ENCODE measurements at places on chromosomes 2 and 18. TPM values are rescaled to one million over a fixed set of nuclear protein-coding genes. Genes with fewer than 3 reads are reported as not detected.

GRCh38 chr2:26000561-26001082, 18.3 kb upstream of the KIF3C start:
- no peak for DNase-seq

DNA sequence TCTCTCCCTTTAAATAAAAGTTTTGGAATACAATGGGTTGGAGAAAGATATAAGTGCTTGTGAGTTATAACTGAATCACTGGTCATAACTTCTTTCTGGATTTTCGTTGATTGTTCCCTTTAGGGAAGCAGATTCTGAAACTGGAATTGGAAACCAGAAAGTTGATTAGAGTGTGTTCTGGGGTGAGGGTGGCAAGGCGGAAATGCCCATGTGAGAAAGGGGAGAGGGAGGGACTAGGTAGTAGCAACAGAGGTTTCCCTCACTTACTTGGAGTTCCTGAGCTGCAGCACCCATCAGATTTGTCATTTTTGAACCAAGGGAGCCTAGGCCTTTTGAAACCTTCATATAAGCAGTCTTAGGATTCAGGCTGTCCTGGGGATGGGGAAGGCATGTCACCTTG, 453.4 kb downstream of the KCNJ3 start:
- DNase-seq, result no peak

- DNase-seq, result no peak
These were observed 94.6 kb downstream of the CD8B2 start for GRCh38 chr2:106581755-106582147.

GRCh38 chr2:225056330-225057073, 14.2 kb upstream of the DOCK10 start:
- no peak for DNase-seq

- no peak for DNase-seq
These were observed 1.4 kb upstream of the GALNT13 start for GRCh38 chr2:153870308-153870707.

DNA sequence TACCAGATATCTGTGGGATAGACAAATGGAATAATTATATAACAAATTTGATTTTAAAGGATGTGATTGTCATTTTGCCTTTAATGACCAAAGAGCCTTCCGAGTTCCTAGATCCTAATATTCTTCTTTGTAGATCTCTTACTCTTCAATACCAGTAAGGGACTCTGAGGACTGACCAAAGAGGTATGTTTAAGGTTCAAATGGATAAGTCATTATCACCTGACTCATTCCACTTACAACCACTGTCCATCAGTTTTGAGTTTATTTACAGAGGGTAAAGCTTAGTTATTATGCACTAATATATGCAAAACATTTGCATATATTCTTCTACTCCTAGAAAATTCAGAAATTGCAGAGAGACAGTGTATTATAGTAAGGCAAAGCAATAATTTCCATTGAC, 62.7 kb downstream of the CCDC148 start:
- DNase-seq, result no peak

DNA sequence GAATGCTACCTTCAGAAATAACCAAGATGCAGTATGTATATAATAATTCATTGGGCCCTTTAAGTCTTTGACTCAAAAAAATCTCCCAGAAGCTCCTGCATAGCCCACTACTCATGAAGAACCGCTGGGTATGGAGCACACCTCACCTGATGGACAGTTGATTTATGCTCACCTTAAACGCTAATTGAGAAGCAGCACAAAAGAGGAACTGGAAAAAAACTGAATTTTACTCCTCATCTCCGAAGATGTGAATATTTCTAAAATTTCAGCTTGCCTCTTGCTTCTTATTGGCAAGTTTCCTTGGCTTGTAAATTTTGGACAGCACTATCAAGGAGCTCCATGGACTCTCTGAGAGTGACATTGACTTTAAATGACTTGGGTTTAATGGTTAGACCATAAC, 5.5 kb downstream of the CYP1B1 start:
- no peak for DNase-seq

GRCh38 chr2:172448544-172449267, 21.3 kb downstream of the ITGA6 start:
- no peak for DNase-seq

DNA sequence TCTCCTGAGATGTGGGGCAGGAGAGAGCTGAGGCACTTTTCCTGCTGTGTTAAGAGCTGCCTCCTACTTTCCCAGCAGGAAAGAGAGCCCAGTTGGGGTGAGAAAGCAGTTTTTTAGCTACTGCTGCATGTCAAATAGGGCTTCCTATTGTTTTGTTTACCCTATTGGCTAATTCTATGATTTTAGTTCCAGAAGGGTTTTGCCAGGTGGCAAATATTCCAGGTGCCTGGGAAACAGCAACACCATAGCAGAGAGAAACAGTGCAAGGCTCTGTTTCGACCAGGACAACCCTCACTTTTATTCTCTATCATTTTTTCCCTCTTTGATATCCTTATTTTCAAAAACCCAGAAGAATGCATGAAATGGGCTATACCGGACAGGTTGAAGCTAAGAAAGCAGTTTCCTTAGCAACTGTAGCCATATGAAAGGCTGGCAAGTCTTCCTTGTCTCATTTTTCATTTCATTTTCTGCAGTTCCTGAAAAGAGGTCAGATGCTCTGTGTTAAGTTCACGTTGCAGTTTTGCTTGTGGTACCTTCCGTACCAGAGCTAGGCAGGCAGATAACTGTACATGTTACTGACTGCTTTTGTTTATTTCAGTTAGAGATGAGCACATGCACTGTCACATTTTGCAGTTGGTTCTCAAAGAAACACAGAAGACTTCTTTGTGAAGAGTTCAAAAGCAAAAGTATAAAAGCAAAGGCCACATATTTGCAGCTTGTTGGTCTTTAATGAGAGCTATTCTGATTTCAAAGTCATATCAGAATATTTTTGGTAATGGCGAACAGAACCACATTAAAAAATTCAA, 84.8 kb downstream of the AQP4 start:
- no peak for DNase-seq

- no peak for DNase-seq
These were observed 1025.6 kb upstream of the PIK3C3 start for GRCh38 chr18:40929399-40929798.

GRCh38 chr2:44974064-44974715, 32.7 kb downstream of the SIX3 start:
- DNase-seq, result no peak

GRCh38 chr2:168649105-168649504, 153.3 kb upstream of the NOSTRIN start:
- no peak for DNase-seq

- no peak for DNase-seq
These were observed 139.5 kb upstream of the SETBP1 start for GRCh38 chr18:44541159-44541558.

- no peak for DNase-seq
These were observed 47.9 kb downstream of the LRRFIP1 start for GRCh38 chr2:237675316-237675715.

DNA sequence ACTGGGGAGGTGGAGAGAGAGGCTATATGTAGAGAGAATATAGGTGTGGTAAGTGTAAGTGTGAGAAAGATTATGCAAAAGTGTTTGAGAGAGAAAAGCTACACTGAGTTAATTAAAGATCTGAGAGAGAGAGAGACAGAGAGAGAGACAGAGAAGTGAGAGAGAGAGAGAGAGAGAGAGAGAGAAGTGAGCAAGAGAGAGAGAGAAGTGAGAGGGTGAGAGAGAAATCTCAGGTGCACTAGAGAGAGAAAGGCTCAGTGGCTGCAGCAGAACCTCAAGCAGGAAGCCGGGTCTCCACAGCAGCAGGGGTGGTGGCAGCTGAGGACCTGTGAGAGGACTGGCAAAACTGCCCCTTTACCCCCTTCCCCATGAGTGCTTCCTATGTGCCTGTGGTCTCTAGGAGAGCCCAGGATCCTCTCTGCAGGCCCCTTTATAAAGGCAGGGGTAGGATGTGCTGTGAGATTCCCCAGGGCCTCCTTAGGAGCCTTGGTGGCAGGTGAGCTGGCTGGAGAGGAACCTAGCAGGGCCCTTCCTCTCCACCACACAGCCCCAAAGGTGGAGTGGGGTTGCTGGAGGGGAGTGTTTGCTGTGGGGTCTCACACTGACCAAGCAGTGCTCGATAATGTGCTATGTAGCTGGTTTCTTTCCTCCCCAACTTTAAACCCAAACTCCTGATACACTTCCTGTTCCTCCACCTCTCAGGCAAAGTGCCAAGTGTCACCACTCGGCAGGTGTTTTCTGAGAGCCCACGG, 52.6 kb downstream of the SLC4A5 start:
- no peak for DNase-seq

- DNase-seq, result no peak
These were observed 66.5 kb upstream of the CABLES1 start for GRCh38 chr18:23068570-23069310.

DNA sequence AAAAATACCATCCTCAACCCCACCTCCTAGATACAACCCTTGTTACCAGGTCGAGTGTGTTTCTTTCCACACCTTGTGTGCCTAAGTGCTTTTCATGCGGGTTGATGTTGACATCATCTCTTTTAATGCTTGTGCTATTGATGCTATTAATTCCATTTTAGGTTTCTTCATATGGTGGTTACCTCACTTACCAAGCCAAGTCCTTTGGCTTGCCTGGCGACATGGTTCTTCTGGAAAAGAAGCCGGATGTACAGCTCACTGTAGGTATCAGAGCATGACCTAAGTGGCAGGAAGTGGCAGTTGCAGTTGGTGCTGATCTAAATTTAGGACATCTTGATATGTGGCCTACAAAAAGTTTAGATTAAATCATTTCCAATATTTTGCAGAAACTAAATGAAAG, 149.9 kb upstream of the TTC39C start:
- DNase-seq, result no peak

DNA sequence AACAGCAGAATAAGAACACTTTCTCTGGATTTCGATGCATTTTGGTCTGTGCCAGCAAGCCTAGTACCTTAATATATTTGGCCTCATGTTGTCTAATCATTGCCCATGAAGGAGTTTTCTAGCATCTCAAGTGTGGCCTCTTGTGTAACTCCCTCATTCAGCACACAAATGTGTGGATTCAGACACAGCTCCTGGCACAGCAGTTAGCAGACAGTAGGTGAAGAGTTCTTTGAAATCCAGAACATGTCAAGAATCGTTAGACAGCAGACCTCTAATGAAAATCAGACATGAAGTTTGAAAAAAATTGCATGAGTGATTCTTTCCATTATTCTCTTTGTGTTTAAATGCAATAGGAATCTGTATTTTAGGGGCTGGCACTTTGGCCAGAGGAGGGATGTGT, 177.0 kb downstream of the FMNL2 start:
- DNase-seq, result no peak

DNA sequence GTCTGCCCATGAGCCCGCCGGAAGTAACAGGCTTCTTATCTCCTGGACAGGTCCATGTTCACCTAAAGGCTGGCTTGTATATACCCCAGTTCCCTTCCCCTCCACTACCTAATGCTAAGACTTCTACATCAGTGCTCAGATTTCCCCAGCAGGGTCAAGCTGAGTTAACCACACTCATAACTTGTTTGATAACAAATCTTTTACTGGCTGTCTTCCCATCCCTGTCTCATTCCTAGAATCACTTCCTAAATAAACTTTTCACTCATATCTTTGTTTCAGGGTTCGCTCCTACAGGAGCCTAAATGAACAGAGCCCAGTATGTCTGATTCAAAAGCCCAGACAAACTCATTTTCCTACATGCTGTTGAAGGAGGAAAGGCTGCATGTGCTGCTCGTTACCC, 94.0 kb upstream of the SOX11 start:
- no peak for DNase-seq

The DES gene
- total RNA-seq, result not detected

The CYTIP gene
- total RNA-seq, result 1.3 TPM

DNA sequence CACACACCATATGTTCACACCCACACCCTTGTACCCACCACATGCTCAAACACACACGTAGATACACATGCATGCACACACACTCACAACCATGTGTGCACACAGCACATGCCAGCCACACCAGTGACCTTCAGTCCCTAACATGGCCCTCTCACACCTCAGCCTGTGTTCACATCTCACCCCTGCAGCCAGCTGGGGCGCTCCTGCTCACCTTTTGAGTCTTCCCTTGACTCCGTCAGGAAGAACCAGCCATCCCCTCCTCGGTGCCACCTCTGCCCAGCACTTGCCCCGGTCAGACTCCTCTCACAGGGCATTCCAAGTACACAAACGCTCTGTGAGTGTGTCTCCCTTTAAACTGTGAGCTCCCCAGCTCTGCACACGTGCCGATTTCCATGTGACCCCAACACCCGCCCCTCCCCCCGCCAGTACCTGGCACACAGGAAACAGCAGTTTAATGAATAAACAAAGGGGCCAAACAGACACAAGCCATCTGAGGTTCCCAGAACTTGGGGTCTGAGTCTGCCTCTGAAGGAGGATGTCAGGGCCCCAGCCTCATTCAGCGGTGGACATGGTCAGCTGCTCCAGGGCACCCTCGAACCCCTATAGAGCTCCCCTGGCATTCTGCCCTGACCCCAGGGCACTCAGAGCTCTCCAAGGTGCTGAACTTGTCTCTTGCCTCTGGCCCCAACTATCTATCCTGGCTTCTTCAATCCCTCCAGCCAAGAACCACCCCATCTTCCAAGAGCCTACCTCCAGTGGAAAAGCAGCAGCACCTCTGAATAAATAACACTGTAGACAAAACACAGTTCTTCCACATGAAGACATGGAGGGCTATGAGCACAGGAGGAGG, 252.9 kb downstream of the ATAD2B start:
- DNase-seq, result no peak

The C1QL2 gene
- total RNA-seq, result not detected

The FAM124B gene
- not detected for total RNA-seq

- no peak for DNase-seq
These were observed 151.3 kb downstream of the ZFP36L2 start for GRCh38 chr2:43075054-43075593.

- no peak for DNase-seq
These were observed 203.4 kb downstream of the TGIF1 start for GRCh38 chr18:3653263-3653850.

The UGT1A8 gene
- total RNA-seq, result not detected

DNA sequence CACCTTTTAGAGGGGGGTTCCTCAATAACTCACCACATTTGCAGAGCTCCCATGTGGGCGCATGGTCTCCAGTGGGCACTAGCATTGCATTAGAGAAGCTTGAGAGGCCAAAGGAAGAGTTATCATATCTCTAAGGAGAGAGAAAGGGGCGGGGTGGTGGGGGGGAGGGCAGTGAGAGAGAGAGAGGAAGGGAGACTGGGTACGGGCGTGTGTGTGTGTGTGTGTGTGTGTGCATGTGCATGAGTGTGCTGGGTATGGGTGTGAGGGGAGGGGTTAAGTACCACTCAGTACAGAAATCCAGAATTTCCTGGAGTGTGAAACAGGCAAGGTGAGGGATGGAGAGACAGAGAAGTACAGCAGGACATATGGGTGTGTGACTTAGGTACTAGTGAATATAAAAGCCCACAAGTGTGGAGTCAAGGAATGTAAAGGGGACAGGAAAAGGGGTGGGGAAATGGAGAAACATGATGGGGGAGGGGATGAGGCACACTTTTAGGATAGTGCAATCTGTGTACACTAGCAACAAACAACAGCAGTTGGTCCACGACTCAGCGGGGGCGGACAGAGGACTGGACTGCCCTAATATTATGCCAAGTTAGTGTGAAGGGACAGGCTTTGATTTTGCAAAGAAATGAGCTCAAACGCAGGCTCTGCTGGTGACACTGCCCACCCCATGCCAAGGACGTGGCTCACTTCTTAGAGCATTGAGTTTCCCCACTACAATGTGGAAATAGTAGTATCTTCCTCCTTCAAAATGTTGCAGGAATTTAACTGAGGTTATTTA, 91.3 kb downstream of the SPRED2 start:
- no peak for DNase-seq

- no peak for DNase-seq
These were observed 270.0 kb downstream of the SLC4A3 start for GRCh38 chr2:219897456-219897855.
